SJSA1 (cell line): ENCODE measurements at places on chromosomes 2 and 18.

DNA sequence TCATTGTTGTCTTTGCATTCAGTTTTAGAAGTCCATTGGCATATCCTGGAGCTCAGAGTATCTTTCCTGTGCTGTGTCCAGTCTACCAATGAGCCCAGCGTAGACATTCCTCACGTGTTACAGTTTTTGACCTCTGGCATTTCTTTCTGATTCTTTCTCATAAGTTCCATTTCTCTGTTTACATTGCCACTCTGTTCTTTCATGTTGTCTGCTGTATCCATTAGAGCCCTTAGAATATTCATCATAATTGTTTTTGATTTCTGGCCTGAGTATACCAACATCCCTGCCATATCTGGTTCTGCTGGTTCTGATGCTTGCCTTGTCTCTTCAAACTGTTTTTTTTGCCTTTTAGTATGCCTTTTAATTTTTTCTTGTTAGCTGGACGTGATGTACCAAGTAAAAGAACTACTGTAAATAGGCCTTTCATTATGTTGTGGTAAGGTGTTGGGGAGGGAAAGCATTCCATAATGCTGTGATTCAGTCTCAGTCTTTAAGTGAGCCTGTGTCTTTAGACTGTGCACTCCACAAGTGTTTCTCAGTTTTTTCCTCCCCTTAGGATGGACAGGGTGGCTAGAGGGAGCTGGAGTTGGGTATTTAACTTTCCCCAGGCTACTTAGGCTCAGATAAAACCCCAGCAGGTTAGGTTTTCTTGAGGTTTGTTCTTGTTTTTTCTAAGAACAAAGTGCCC, 35.6 kb downstream of the CEP192 start:
- no peak for DNase-seq

GRCh38 chr2:136651456-136652010, 113.8 kb upstream of the THSD7B start:
- no peak for DNase-seq

- no peak for DNase-seq
Measured at GRCh38 chr2:18119883-18120282, 241.4 kb downstream of the KCNS3 start.

DNA sequence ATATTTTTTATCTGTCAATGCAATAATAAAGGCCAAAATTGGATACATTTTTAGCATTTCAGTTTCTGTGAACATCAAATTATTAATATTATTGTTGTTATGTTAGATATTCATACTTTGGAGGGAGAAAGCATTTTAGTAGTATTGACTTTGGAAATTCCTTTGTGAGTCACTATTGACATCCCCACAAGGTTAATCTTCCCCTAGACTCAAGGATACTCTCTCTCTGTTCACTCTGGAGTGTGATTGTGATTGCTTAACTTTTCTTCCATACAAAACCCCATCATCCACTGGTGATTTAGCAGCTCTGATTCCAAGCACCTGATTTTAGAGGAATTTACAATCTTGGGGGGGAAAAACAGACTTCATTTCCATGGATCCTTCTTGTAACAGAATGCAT, 352.0 kb downstream of the THSD7B start:
- peak; percentile 6 for DNase-seq

GRCh38 chr2:221778025-221778424, 205.9 kb upstream of the EPHA4 start:
- no peak for DNase-seq
